Immature natural killer cell (primary cell): ENCODE measurements at places on chromosomes 11 and 22.

GRCh38 chr11:117435326-117435725, 107.7 kb downstream of the CEP164 start:
- no peak for DNase-seq

DNA sequence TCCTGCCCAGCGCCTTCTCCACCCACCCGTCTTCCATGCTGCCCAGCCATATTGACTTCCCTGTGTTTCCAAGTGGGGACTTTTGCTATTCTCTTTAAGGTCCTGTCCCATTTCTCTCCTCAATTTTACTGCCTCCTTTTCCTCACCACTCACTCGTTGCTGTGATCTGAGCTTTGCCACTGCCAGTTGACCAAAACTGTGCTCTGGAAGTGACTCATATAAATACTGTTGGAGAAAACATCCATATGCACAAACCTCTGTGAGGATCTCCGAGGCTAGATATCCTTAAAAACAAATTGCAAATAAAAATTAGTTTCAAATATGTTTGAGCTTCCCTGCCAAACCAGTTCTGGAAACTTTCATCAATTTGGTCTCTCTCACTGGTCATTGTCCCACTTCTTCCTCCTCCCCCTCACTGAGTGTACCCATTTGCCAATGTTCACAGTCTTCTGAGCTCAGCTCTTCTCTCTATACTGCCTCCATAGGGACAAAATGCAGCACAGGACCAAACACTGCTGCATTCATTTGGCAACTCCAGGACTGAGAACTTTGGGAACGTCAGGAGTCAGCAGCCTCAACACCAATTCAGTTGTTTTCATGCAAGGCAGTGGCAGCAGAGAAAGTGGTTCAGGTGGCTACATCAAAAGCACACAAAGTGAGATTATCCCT, 34.0 kb upstream of the MMP13 start:
- DNase-seq = no peak

- DNase-seq = no peak
Measured at GRCh38 chr11:14746857-14747395, 103.3 kb downstream of the PDE3B start.

- DNase-seq = no peak
Measured at GRCh38 chr11:119087747-119088241, 3.1 kb downstream of the HMBS start.

GRCh38 chr11:45233121-45233803, 52.9 kb downstream of the SYT13 start:
- DNase-seq = peak; percentile 44

- no peak for DNase-seq
Measured at GRCh38 chr11:2731130-2732125, 31.6 kb upstream of the KCNQ1OT1 start.
